ENCODE measurements at places on chromosomes 12 and 14.

DNA sequence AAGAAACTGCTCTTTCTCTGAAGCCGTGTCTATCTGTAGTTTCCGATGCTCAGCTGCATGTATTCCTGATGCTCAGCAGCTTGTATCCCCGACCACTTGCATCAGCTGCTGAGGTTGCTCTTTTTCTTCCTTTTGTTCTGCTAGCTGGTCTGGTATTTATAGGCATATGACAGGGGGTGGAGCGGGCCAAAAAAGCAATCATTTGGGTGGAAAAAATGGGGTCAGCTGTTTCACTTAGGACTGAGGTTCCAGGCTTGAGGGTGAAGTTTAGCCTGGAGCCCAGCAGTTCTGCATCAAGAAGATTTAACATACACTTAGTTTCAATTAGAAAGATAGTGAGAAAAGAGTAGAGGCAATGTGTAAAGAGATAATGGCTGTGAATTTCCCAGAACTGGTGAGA, 23.6 kb upstream of the AMN1 start:
- DNase-seq = no peak

- DNase-seq = no peak
These were observed 4.3 kb upstream of the MMP19 start for GRCh38 chr12:55847033-55847432.

DNA sequence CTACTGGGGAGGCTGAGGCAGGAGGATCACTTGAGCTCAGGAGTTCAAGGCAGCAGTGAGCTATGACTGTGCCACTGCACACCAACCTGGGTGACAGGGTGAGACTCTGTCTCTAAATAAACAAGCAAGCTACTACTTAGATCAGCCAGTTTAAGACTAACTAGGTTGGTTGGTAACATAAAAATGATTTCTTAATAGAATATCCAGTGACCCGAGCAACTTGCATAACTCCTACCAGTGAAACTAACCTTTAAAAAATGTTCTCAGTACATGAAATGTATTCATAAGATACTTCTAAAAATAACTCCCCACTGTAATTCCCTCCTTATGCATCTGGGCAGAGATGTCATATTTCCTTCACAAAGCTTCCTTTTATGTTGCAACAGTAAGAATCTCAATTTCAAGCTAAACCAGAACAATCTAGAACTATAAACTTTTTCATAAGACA, 15.9 kb downstream of the TAOK3 start:
- peak; percentile 13 for DNase-seq

GRCh38 chr12:110579535-110580253, 3.4 kb downstream of the PPTC7 start:
- DNase-seq = no peak

DNA sequence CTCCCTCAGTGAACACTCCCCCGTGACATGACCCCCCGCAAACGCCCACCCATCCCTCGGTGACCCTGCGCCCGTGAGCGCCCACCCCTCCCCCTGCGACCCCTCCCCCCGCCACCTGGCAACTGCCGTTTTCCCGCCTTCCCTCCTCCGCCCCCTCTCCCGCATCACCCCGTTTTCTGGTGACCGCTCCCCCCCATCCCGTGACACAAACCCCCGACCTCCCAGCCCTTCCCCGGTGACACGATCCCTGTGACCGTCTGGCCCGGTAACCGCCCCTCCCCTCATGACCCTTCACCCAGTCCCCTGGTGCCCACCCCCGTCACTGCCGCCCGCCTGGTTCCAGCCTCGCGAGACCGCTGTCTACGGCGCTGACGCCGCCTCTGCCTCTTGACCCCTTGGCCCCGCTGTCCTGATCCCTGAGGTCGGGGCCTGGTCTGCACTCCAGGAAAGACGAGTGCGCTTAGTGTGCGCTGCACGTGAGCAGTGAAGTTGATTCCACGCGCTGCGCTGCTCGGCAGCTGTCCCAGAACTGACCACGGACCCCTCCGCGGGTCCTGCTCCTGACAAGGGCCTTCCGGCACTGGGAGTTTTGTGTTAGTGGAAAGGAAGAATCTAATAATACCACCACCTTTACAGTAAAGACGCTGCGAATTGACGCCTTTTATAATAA, 59.4 kb downstream of the DDX51 start:
- peak; percentile 48 for DNase-seq

DNA sequence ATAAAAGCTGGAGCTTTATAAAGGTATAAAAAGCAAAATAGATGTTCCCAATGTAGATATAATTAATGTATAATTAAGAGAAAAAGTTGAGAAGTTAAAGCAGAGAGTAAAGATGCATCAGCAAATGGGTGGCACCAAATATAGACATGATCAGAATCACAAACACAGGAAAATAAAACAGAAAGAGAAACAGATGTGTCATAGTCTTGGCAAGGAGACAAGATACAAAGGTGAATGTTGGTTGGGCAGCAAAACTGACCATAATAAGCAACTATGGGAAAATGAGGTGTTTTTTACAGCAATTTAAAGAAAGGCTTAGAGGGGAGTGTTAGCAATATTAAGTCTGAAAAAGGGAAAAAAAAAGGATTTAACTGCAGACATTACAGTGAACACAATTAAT, 135.4 kb upstream of the CLEC14A start:
- DNase-seq = no peak

DNA sequence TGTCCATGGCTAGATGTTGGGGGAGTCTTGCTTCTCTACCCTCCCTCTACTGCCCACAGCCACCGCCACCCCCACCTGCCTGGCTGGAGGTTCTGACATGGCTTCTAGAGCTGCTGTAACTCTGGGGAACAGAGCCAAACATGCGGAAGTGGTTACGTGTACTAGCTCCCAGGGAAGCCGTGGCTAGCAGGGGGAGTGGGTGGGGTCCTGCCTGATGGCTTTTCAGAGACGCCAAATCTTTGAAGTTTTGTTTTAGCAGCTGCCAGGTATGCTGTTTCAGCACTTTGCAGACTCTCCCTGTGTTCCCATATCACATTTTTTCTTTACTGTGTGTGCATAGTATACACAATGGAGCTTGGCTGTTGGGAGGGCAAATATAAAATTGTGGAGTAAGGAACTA, 150.3 kb downstream of the TGFB3 start:
- no peak for DNase-seq

DNA sequence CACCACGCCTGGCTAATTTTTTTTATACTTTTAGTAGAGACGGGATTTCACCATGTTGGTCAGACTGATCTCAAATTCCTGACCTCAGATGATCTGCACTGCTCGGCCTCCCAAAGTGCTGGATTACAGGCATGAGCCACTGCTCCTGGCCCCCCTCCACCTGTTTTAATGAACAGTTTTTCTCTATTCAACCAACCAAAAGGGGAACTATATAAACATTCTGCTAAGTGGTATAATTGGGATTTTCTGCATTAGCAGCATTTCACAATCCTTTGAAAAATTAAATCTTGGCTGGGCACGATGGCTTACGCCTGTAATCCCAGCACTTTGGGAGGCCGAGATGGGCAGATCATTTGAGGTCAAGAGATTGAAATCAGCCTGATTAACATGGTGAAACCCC, 44.8 kb downstream of the KNTC1 start:
- DNase-seq = no peak

DNA sequence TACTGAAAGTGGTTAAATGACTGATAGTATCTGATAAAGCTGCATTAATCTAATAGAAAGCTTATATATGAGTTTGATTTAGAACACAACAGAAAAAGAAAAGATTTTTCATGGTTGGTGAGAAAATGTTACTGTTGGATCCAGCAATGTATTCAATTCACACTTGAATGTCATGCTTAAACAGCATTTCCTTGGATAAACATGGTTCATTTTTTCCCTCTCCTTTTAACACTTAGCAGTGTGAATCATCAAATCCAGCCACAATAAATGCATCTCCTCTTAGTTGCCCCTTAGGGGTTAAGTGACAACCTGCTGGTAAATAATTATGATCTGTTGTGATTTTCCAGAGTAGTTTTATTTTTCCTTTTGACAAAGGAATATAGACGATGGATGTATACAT, 74.9 kb upstream of the GRIP1 start:
- no peak for DNase-seq

- DNase-seq = peak; percentile 63
These were observed 14.1 kb upstream of the TMEM119 start for GRCh38 chr12:108611884-108612415.

- no peak for DNase-seq
These were observed 816.2 kb downstream of the DIO2 start for GRCh38 chr14:79395061-79395460.
